SW 1271 (cell line): ENCODE measurements at places on chromosomes 1 and 21.

GRCh38 chr21:36698981-36699545 is at the start of gene SIM2:
TSS of gene SIM2 (plus strand) at chr21:36699115. CDS start at chr21:36699747, 632 bp downstream.
- no peak for DNase-seq

DNA sequence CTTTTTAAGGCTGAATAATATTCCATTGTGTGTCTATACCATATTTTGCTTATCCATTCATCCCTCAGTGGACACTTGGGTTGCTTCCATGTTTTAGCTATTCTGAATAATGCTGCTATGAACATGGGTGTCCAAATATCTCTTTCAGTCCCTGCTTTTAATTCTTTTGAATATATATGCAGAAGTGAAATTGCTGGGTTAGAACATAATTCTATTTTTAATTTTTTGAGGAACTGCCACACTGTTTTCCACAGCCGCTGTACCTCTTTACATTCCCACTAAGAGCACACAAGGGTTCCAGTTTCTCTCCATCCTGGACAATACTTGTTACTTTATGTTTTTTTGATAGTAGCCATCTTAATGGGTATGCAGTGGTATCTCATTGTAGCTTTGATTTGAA is 65.6 kb downstream of the RIMS3 start:
- no peak for DNase-seq

GRCh38 chr1:40317394-40318074 is 448 bp upstream of the COL9A2 start:
- no peak for DNase-seq

GRCh38 chr1:38558500-38559445 is 300.8 kb downstream of the RRAGC start:
- no peak for DNase-seq

DNA sequence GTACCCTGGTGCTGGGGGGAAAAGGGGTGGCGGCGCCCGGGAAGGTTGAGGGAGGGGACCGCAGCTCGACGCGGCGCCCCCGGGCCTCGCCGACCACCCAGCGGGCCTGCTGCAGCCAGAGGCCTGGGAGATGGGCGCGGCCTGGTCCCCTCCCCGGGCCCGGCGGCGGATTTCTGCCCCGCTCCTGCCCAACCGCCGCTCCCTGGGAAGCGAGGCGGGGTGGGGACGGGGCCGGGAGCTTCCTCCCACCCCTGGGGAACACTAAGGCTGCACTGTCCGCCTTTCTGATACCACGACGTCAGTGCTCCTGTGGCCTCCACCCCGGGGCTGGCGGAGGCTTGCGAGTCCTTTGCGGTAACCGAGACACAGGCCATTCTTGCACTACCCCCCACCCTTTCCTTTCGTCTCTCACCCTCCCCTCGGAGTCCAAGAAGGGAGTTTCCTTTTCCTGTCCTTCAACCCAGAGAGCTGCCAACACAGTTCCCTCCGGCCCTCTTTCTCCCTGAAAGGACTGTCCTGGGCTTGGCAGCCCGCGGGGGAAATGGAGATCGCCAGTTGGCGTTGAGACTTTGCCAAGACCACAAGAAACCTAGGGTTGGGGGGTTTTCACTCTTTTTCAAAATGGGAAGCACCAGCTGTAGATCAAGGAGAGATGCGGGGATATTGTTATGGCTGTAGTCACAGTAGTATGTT is 742 bp downstream of the SH3GLB1 start:
- peak; percentile 25 for DNase-seq

DNA sequence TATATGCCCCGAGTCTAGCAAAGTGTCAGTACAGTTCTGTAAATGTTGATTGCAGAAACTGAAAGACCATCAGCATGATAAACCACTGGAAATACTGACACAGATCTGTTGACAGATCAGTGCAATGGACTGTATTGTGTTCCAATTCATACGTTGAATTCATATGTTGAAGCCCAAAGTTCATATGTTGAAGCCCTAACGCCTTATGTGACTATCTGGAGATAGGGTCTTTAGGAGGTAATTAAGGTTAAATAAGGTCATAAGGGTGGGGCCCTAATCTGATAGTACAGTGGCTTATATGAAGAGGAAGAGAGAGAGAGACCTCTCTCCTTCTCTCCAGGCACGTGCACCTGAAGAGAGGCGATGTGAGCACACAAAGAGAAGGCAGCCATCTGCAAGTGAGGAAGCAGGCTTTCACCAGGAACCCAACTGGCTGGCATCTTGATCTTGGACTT is 144.7 kb downstream of the MRPL39 start:
- no peak for DNase-seq

GRCh38 chr1:221845650-221846371 is 103.9 kb upstream of the DUSP10 start:
- DNase-seq = no peak

DNA sequence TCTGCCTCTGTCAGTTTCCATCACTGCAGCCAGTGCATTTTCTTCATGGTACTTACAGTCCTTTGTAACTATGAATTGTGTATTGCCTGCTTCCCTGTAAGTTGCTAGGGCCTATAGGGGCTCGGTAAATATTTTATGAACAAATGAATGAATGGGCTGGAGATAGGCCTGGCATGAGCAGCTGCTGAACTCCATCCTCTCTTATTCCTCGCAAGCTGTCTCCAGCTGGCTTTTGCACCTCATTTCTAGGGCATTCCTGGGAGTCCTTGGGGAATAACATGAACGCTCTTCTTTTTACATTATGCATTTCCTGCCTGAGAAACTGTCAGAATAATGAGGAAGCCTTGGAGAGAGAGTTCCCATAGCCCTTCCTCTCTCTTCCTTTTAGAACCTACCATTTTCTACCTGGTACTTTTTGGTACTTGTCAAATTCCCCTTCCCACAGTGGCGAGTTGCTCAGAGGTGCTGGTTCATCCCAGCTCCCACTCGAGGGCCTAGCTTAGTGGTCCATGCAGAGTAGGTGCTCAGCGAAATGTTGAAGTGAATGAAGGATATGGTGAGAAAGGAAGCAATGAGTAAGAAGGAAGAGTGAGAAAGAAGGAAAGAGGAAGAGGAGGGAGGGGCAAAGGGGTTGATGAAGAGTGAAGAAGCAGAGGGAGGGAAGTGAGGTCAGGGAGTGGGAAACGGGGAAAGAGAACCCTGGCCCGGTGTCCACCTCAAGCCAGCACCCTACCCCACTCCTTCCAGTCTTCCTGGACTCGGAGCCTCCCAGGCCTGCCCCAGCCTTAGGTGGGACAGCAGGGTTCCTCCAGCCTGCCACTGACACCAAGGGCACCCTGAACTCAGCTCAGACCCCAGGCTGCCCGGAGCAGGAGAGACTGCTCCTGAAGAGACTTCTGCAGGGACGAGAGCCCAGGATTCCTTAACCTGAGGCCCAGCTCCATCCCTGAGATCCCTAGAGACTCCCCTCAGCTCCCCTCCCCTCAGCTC is 29.6 kb downstream of the KCNC4 start:
- DNase-seq = no peak

- DNase-seq = no peak
Measured at GRCh38 chr21:40719615-40720014, 127.3 kb downstream of the DSCAM start.

- DNase-seq = no peak
Measured at GRCh38 chr1:214120951-214121350, 133.2 kb downstream of the PROX1 start.

GRCh38 chr1:167798952-167799351 is 77.2 kb downstream of the MPZL1 start:
- DNase-seq = no peak

DNA sequence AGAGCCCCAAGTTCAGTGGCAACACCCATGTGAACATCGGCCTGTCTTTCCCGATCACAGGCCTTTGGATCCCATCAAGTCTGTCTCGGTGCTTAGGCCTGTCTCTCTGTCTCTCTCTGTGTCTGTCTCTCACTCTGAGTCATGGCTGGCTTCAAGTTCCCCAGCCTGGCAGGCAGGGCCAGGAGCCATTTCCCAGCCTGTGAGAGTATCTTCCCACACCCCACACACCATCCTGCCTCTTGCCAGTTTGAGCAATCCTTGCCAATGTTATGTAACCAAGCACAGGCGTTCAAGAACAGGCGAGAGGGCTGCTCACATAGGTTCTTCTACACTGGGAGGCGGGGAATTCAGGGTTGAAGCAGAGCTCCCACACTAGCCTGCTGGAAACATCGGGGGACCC is 70.0 kb upstream of the TMEM51 start:
- DNase-seq = no peak

GRCh38 chr21:18529254-18529653 is 125.7 kb upstream of the TMPRSS15 start:
- peak; percentile 1 for DNase-seq

DNA sequence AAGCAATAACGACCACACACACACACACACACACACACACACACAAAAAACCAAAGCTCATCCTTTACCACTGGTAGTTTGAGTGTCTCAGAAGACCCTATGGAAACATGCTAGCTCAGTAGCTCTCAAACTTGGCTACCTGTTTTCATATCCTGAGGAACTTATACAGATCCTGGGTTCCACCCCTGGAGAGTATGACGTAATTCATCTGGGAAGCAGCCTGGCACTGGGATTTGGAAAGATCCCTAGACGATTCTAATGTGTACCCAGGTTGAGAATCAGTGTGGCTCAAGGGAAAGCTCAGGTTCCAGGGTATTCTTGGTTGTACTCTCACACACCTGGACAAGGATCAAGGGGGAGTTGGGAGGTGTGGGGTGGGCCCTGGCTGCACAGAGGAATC is 85.9 kb downstream of the SELENOF start:
- DNase-seq = no peak

DNA sequence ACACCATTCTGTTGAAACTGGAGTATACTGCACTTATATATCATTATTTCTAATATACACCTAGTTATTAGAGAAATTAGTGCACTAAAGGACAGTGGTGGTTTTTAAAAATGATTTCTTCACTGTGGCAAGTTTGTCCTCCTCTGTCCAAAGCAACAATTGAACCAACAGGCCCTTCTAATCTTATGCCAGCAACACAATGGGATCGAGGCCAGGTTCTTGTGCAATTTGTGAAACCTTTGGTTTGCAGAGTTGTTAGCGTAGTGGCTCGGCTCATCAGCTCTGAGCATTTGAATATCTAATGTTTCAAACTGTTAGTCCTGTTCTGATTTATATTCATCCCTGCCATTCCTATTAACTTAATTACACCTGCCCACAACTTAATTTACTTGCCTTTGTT is 9.9 kb upstream of the LRRC39 start:
- no peak for DNase-seq

DNA sequence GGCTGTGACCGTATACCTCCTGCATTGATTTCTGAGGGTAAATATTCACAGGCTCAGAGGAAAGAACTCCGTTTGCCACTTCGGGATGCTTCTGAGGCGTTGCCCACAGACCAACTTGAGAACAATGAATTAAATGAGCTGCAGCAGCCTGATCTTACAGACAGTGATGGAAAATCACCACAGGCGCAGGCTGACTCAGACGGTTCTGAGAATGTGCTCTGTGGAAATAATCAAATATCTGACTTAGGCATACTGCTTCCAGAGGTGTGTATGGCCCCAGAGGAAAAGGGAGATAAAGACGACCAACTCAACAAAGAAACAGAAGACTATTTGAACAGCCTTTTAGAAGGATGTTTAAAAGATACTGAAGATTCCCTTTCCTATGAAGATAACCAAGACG is 76.7 kb upstream of the SCCPDH start:
- no peak for DNase-seq

GRCh38 chr1:152458384-152459185 is 44.5 kb upstream of the CRNN start:
- DNase-seq = peak; percentile 35

- no peak for DNase-seq
Measured at GRCh38 chr1:167121375-167122120, 27.7 kb downstream of the STYXL2 start.

DNA sequence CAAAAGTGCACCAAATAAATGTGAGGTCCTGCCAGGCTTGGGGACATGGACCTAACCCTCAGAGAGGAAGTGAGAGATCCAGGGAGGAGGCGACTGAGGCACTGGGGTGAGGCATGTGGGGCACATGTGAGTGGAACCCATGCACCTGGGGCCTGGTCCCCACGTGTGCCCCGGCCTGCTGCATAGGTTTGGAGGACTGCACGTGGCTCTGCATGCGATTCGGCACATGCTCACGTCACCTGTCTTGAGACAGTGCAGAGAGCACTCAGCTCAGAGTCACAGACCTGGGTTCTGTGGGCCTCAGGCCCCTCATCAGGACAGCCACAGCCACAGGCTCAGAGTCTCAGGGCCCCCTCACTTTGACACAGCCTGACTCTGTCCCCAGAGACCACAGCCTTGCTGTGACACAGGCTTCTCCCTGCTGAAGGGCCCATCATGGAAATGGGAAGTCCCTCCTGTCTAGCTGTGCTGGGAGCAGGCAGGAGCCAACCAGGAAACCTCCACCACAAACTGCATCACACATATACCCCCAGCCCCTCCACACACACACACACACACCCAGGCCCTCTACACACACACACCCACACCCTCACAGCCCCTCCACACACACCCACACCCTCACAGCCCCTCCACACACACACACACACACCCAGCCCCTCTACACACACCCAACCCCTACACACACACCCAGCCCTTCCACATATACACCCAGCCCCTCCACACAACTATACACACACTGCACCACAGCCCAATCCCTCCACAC is 48.2 kb downstream of the SLC9A1 start:
- no peak for DNase-seq

DNA sequence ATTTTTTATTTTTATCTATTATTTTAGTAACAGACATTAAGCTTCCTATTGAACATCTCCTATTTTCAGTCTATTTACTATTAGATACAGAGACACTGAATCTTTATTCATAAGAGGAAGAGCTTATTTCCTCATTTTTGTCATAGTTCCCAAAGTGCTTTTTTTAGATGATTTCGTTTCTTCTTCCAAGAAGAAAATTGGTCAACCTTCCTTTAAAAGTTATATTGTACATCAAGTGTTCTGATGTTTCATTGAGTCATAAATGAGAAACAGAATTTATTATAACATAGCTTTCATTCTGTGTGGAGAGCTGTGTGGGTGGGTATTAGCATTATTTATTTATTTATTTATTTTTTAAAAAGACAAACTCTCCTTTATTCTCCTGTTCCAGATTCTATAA is 50.6 kb upstream of the BACH1 start:
- no peak for DNase-seq

- DNase-seq = no peak
Measured at GRCh38 chr1:30675761-30676160, 47.6 kb downstream of the MATN1 start.

GRCh38 chr1:183926983-183927382 is 110.5 kb downstream of the COLGALT2 start:
- DNase-seq = no peak

- no peak for DNase-seq
Measured at GRCh38 chr1:153365696-153366095, 8.0 kb downstream of the S100A9 start.

DNA sequence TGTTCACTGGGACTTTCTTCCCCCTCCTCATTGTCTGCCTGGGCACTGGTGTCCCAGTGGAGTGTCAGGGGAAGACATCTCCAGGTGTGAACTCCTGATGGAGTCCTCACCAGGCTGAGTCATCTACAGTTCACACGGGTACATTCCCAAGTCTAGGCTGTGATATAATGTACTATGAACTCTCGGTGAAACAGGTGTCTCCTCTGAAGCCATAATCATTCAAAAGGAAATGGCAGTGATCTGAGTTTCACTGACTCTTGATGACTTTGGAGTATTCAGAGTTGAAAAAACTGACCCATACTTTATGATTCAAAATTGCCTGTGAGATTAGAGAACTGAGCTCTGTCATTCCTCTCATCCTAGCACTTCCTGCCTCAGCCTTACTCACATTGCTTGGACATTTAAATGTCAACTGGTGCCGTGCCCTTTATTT is 9.1 kb downstream of the LAMC2 start:
- DNase-seq = no peak
